Right cardiac atrium (tissue), 5 donors: ENCODE measurements at places on chromosomes 7 and 10. TPM values are rescaled to one million over a fixed set of nuclear protein-coding genes. Genes with fewer than 3 reads are reported as not detected.

Gene TMEM176A
- 51.6 TPM for polyA plus RNA-seq

Gene VGF
- polyA plus RNA-seq: 0.07 TPM

Gene ADAM8
- polyA plus RNA-seq: 0.50 TPM

Gene EPHB6
- polyA plus RNA-seq: 6.9 TPM

Gene GTF2I
- polyA plus RNA-seq: 34.9 TPM

Gene ZNF518A
- 2.7 TPM for polyA plus RNA-seq

Gene HSPA12A
- polyA plus RNA-seq: 8.4 TPM

Gene ARHGEF35
- 2.9 TPM for polyA plus RNA-seq

Gene NEUROG3
- polyA plus RNA-seq: not detected

Gene SFRP4
- 2.2 TPM for polyA plus RNA-seq
